ENCODE measurements at places on chromosomes 11 and 22.
A peak's percentile ranks its signal among the peaks of the same experiment; 100 is the strongest.

DNA sequence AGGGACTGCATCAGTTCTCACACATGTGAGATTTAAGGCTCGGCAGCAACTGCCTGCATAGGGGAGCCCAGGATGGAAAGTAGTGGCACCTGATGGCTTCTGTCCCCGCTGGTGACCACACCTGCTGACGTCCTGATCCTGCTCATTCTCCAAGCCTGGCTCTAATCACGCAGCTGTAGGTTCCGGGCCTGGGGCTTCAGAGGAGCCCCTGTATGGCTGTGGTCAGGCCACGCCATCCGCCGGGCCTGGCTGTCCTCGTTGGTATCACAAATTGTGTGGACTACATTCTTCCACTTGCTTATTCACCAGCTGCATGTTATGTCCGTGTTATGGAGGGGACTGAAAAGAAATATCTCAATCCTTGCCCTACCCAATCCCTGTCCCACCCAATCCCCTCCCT, 580.0 kb downstream of the TBC1D22A start:
- DNase-seq = no peak

DNA sequence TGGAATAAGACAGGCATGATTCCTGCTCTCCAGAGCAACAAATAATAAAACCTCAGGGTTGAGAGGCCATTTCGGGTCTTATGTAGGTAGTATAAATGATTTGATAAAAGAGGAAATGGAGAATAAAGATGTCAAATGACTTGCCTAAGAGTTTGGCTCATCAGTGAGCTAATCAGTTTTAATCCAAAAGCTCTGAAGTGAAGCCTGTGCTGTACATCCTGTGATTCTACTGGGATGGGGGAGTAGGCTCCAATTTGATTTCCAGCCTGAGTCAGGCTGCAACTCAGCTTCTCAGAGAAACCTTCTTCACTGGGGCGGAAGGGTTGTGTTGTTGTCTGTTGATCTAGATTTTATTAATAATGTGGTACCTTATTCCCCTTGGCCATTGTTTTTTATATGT, 192.2 kb upstream of the SORL1-AS1 start:
- no peak for DNase-seq

DNA sequence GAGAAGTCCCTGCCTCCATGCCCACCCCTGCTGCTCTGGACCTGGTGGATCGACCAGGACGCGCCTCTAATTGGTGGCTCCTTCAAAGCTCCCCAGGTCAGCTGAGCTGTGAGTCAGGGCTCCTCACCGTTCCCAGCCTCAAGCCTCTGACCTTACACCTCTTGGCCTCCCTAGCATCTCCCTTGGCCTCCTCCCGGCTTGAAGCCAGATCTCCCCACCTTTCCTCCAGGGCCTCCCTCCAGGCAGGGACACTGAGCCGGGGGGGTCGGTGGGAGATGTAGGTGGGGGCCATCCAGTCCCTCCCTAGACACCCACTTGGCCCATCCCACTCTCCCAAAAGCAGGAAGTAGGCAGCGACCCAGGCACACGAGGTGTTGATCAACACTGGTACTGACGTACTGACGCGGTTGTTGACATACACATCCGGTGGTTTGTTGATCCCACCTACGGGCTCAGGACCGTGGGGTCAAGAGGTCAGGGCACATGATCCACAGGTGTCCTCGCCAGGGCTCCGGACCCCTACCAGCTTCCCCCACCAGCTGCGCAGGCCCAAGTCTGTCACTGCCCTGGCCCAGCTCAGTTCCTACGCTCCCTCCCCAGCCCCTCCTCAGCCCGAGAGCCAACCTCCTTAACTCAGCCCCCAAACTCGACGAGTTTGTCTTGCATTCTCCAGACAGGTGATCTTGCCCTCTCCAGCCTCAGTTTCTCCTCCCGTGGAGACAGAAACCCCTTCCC, 802 bp downstream of the ATG2A start:
- peak; percentile 49 for DNase-seq

GRCh38 chr11:44767421-44767820, 40.7 kb downstream of the TSPAN18 start:
- peak; percentile 72 for DNase-seq

DNA sequence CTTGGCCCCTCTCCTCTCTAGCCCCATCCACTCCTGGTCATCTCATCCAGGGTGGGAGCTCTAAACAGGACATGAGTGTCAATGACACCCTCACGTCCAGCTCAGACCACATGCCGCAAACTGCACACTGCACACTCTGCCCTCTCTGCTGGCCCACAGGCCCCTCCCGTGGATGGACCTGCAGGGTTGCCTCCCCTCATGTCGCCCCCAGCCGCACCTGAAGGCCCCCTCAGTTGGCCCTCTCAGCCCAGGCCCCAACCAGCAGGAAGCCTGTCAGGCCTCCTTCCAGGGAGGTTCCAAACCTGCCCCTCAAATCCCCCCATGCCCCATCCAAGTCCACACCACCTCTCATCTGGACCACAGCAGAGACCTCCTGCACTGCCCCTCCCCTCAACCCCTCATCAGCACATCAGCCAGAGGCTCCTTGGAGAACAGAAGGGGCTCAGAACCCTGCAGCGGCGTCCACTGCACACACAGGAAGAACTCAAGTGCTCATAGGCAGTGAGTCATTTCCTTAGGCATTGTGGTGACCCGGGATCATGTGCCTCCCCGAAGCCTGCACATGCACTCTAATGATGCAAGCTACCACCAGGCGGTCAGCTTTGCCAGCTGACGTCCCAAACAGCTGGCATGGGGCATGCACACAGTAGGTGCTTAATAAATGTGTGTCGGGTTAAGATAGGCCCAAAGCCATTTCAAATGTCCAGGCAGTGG, 12.9 kb upstream of the CDKN1C start:
- peak; percentile 92 for DNase-seq

- peak; percentile 92 for DNase-seq
These were observed 38.0 kb downstream of the METTL15 start for GRCh38 chr11:28146123-28146751.

GRCh38 chr11:121031167-121031566, 7.3 kb downstream of the TBCEL start:
- DNase-seq = no peak

DNA sequence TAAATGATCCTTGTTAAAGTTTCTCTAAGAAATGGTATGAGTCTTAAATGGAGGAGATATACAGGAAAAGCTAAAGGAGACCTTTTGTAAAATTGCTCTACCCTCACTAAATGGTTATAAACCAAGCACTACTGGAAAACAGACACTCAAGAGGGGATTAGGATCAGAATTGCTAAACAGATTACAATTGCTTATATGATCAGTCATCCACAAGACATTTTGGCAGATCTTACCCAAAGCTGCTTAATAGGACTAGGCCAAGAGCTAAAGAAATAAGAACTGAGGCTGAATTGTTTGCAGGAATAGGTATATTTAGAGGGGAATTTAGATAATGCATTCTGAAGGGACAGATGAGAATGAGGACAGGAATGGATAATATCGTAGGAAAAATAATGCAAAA, 9.5 kb downstream of the HARBI1 start:
- DNase-seq = no peak

GRCh38 chr11:72972496-72973128, 158.4 kb downstream of the ATG16L2 start:
- DNase-seq = peak; percentile 51

DNA sequence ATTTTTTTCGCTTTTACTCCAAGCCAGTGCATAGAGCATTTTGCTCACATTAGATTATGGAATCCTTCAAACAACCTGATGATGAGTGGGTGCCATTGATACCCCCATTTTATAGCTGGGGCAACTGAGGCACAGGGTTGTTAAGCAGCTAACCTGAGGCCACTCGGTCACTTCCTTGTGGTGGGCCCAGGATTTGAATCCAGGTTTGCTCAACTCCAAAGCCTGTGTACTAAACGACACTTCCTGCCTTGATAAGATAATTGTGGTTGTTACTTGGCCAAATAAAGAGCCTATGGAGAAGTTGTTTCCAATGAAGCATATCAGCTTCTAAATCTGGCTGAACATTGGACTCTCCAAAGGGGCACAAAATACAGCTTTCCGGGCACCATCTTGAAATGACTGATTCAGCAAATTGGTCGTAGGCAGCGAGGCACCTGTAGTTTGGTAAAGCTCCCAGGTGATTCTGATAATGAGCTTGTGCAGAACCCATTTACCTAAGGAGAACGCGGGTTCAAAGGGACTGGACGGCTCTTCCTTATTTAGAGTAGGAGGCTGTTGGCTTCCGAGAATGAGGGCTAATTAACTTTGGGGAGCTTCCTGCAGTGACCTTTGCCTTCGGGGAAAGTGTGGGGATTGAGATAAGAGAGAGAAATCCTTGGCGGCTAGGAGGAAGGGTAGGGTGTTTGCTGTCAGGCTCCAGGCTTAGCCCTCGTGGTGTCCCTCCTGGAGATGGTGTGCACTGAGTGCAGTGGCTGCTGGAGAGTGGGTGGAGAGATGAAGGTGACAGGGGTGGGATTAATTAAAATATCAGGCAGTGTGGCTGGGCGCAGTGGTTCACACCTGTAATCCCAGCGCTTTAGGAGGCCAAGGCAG, 17.5 kb upstream of the EHF start:
- no peak for DNase-seq

- no peak for DNase-seq
These were observed 13.6 kb downstream of the CTTN start for GRCh38 chr11:70411713-70412452.

GRCh38 chr11:72918851-72919250, 104.6 kb downstream of the ATG16L2 start:
- DNase-seq = no peak

GRCh38 chr11:17129003-17129402, 51.5 kb upstream of the RPS13 start:
- DNase-seq = peak; percentile 16

- no peak for DNase-seq
These were observed at the start of gene MOB2 for GRCh38 chr11:1486054-1486825. MOB2 (minus strand) TSS chr11:1486779; CDS start chr11:1486556, 223 bp downstream.

GRCh38 chr22:23067691-23068090, 2.6 kb upstream of the GNAZ start:
- no peak for DNase-seq

DNA sequence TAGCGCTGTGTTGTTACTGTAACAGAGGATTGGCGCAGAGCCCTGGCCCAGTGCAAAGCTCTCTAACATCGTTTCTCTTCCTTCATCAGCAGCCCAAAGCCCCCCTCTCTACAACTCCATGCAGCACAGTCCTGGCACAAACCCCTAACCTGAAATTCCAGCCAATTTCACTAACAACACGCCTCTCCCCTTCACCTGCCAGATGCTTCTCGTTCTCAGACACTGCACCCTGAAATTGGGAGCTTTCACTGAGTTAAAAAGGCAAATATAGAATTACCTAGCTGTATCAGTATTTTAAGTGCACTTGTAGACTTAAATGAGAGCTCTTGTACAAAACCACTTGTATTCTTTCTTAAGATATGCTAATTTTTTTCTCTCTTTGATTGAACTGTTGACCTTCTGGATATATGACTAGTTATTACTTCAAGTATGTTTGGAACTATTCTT, 16.3 kb downstream of the GRAP2 start:
- DNase-seq = no peak

- no peak for DNase-seq
These were observed 1475.2 kb downstream of the TBC1D22A start for GRCh38 chr22:48237466-48238283.

- peak; percentile 87 for DNase-seq
These were observed 6.7 kb upstream of the CAPRIN1 start for GRCh38 chr11:34044664-34045485.

- no peak for DNase-seq
These were observed 649 bp downstream of the MS4A15 start for GRCh38 chr11:60757231-60757800.

GRCh38 chr11:129951201-129951865, 51.3 kb downstream of the PRDM10 start:
- no peak for DNase-seq

DNA sequence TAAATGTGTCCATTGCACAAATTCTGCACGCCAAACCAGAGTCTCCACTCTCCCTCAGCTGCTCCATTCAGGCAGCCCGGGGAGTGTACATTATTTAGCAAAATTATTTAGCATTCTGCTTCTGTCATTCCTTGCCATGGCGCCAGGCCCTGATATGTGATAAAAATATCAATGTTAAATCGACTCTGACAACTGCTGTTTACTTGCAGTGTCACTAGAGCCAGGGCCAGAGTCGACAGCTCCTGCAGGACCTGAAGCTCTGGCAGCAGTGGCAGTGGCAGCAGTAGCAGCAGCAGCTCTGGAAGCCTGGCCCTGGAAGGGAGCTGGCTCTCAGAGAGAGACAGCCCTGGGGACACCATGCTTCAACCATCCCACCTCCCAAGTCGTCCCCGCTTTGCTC, 224.5 kb downstream of the BUD13 start:
- DNase-seq = no peak

DNA sequence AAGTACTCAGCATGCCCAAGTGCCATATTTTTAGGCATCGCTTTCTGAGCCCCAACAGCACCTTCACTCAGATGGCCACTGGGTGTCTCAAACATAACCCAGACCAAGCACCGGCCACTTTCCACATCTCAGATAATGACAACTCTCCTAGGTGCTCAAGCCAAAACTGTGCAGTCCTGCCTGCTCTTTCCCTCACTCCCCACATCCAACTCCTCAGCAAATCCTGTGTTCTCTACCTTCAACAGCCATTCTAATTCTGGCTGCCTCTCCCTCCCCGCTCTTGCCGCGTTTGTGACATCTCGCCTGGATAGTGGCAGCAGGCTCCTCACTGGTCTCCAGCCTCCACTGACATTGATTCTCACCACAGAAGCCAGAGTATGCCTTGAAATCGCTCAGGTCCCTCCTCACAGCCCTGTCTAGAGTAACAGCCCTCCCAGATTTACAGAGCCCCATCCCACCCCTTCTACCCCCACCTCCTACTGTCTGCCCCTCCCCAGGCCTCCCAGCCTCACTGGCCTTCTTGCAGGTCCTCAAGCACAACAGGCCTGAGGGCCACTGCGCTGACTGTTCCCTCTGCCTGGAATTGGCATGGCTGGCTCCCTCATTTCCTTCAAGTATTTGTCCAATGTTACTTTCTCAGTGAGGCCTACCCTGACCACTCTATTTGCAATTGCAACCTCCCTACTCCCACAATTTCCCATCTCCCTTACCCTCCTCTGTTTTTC, 1.3 kb upstream of the PHETA2 start:
- no peak for DNase-seq

Measured in EL (cell line).